ENCODE measurements at places on chromosomes 12 and 14.

- no peak for DNase-seq
Measured at GRCh38 chr14:35212471-35213142, 79.6 kb upstream of the PSMA6 start.

DNA sequence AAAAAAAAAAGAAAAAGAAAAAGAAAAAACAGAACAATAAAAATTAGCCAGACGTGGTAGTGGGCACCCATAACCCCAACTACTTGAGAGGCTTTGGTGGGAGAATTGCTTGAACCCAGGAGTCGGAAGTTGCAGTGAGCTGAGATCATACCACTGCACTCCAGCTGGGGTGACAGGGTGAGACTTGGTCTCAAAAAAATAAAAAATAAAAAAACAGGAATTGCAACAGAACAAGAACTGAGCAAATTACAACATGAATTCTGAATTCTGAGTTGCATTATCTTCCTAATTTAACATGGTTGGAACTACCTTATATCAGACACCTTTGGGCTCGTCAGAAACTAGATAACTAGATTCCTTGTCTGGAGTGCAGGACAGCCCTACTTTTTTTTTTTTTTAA, 53.3 kb upstream of the NR2C1 start:
- no peak for DNase-seq

DNA sequence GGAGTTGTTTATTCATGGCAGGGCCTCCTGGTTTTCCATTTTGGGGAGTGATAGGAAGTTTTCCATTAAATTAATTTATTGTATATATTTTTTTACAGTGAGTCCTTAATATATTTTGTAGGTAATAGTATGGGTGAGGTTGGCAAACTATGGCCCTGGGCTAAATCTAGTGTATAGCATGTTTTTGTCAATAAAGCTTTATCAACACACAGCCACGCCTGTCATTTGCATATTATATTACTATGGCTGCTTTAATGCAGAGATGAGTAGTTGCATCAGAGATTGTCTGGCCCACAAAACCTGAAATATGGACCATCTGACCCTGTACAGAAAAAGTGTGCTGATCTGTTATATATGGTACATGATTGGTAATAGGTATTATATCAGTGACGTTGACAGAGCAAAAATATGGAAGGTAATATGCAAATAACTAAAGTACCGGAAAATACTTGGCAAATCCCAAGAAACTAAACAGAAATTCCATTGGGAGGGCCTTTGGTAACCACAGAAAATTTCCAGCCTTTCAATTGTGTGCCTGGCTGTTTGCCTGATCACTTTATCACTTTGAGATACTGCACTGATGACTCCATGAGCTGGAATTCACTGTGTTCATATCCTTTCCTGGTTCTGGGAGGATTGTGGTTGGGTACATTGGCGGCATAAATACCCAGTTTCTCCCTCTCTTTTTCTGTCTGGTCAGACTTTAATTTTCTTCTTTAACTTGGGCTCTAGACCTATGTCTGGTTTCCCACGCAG, 61.7 kb upstream of the RFLNA start:
- no peak for DNase-seq

DNA sequence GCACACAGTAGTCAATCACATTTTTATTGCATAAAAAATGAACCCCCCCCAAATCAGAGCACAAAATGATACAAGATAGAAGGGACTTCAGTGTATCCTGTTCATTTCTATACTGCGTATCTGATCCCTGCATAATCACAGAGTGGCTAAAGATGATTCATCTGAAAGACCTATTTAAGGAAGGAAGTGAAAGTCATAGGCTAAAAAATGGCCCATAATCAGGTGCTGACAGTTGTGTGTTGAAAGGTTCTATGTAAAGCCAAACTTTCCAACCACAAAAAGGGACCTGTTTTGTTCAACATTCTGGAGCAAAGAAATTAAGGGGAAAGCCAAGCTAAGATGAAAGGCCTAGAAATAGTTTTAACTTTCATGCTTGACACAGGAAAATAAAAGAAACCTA, 147.8 kb upstream of the ATP2B1 start:
- DNase-seq, result no peak

GRCh38 chr14:94935706-94936300, 165.9 kb upstream of the GSC start:
- DNase-seq, result no peak

Data from activated naive CD4-positive, alpha-beta T cell treated with anti-CD3 and anti-CD28 coated beads, Interleukin-2, amount 50 U/mL, for 16 hours (primary cell).